ENCODE measurements at places on chromosomes 2 and 18.

DNA sequence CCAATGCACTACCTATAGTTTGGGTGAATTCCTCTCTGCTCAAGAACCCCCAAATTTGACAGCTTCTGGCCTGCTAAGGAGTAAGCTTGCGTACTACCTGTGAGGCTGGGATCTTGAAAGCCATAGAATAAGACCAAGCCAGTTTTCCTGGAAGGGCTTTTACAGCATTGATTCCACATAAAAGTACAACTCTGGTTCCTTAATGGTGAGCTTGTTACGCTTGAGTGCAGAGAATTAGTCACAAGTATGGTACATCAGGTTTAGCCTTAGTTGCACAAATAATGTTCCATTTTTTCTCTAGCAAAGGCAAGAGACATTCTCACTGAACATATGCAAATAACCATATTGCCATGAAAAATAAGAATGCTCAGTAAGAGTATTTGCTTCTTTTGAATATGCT lies 39.1 kb upstream of the STK39 start:
- DNase-seq = no peak

DNA sequence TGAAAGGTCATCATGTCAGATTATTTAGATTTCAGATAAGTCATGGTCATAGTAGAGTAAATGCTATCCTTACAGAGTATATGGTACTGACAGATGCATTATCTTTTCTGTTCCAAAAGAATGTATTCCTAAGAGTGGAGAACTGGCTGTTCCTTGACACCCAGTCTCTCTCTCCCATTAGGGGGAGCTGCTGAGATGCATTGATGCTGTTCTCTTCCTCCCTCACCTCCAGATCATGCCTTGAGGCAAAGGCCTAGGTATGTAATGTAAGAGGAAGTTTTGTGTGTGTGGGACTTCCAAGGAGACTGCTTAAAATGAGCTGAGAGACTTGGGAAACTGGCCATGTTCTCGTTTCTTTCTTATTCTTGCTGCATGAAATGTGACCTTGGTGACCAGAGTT lies 979.5 kb upstream of the CELF4 start:
- DNase-seq = peak; percentile 1

- DNase-seq = no peak
These were observed 67.1 kb downstream of the CYP26B1 start for GRCh38 chr2:72080286-72081145.

- DNase-seq = no peak
These were observed 52.6 kb downstream of the TRAPPC12 start for GRCh38 chr2:3432067-3432466.

GRCh38 chr2:219592736-219593135 lies 4.9 kb upstream of the STK11IP start:
- DNase-seq = no peak

GRCh38 chr2:677959-678550 lies 849 bp upstream of the TMEM18 start:
- DNase-seq = peak; percentile 16

GRCh38 chr18:30730915-30731314 lies 311.6 kb downstream of the DSC3 start:
- peak; percentile 7 for DNase-seq

- DNase-seq = peak; percentile 88
These were observed 23.4 kb upstream of the CHRNA1 start for GRCh38 chr2:174787487-174788205.

DNA sequence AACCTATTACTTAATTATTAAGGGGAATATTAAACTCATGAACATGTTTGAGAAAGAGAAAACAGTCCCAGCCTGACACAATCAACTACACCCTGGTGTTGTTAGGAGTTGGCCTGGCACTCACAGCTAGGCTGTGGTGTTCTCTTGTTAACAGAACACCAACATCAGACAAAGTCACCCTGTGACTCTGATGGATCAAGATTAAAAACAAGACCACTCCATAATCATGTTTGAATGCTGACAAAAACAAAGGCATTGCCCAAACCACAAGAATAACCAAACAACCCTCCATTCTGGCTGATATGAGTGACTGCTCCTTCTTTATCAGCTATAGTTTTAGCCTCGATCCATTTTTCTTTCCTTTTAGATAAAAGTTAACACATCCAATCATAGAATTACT lies 3.0 kb downstream of the BOLL start:
- no peak for DNase-seq

DNA sequence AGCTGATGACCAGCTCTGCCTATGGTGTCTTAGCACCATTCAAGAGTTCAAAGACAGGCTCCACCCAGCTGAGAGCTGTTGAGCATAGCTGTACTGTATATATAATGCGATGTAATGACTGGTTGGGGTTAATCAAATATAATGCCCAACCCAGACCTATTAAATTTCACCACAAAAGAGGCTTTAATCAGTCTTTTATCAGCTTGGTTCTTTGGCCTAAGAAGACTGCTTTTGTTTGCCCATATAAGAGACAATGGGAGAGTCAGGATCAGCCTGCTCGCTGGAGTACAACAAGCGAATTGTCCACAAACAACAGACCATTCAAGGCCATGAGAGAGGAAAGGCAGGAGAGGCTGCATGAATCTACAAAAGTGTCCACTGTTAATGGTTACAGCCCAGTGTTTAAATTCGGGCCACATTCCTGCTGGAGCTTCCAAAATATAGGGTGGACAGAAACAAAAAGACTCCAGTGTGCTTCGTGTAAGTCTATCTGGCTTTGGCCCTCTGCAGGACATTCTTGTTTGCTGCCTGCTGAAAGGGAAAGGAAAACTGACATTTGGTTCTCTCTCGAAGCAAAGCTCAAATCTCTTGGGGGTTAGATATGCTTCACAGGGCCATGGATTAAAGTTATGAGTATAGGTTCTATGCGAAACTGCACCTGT lies 299.0 kb upstream of the FBXO11 start:
- no peak for DNase-seq

GRCh38 chr2:163405298-163405697 lies 330.5 kb downstream of the FIGN start:
- DNase-seq = no peak

- no peak for DNase-seq
These were observed 24.1 kb downstream of the FIGN start for GRCh38 chr2:163711699-163712098.

DNA sequence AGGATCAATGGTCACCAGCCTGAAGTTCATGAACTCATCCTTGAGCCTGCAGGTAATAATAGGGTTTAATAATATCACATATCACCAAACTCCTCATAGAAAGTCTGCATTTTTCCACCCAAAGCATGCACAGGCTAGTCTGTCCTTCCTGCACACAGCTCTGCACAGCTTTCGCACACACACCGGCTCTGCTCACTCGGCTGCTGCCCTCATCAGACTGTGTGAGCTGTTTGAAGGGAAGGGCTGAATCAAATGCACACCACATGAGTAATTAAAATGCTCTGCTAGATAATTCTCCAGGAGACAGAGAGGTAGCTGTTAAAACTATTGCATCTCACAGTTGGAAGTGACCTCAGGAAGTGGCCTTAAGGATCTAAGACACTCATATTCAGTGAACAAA lies 108.4 kb upstream of the YPEL5 start:
- no peak for DNase-seq

- no peak for DNase-seq
These were observed 143.0 kb downstream of the ABCA12 start for GRCh38 chr2:214995409-214995808.

DNA sequence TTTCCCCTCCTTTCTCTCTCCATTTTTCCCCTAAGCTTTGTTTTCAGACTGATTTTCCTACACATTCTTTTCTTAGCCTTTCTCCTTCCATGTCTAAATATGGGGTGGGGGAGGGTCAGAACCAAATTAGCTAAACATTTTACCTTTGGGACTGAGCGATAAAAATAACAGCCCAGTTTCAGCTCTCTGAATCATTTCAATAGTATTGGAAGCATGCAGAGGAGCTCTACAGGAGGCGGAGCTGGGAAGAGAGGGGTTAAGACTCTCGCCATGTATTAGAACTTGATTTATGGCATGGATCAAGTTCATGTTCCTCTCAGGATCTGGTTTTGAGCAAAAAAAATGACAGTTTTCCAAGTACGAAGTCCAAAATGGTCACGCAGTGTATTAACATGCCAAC lies 109.1 kb downstream of the CPO start:
- no peak for DNase-seq

GRCh38 chr2:37582481-37583220 lies 88.8 kb downstream of the CDC42EP3 start:
- DNase-seq = no peak

DNA sequence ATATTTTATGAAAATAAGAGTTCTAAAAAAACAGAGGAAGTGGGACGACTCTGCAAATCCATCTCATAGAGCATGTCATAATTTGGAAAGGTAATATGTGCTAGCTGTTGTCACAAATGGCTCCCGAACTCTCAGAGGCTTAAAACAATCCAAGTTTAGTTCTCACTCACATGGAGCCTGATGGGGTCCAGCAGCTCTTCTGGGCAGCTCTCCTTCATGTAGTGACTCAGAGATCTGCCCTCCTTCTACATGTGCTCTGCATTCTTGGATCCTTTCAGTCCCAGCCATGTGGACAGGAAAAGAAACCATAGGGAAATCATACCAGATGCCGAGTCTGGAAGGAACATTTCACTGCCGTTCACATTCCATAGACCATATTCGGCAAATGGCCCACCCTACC lies 180.1 kb upstream of the APCDD1 start:
- DNase-seq = peak; percentile 70

GRCh38 chr2:75202359-75202758 lies 3.0 kb upstream of the TACR1 start:
- no peak for DNase-seq

DNA sequence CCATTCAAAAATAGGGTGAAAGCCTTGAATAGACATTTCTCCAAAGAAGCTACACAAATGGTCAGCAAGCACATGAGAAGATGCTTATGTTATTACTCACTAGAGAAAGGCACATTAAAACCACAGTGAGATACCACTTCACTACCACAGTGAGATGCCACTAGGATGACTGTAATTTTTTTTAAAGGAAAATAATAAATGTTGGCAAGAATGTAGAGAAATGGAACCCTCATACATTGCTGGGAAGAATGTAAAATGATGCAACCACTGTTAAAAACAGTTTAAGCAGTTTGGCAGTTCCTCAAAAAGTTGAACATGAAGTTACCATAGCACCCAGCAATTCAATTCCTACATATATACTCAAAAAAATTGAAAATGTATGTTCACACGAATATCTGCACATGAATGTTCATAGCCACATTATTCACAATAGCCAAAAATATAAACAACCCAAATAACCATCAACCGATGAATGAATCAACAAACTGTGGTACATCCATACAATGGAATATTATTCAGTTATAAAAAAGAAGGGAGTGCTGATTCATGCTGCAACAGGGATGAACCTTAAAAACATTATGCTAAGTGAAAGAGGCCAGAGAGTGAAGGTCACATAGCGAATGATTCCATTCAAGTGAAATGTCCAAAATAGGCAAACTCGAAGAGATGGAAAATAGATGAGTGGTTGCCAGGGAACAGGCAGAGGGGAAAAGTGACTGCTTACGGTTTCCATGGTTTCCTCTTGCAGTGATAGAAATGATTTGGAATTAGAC lies 156.2 kb upstream of the NDUFV2 start:
- DNase-seq = peak; percentile 95

DNA sequence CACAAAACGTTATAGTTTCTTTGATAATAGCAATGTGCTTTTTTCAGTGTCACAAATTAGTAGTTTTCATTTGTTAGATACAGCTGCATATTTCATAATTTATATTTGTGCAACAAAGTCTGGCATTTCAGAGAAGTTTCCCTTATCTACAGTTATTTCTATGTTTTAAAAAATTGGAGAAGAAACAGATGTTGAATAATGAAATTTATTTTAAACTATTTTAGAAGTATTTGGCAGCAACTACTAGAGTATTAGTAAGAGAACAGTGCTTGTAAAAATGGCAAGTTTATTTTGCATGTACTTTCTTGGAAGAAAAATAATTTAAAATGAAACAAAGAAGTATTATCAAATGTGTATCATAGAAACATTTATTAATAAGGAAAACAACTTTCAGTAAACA lies 68.6 kb upstream of the COL5A2 start:
- no peak for DNase-seq

DNA sequence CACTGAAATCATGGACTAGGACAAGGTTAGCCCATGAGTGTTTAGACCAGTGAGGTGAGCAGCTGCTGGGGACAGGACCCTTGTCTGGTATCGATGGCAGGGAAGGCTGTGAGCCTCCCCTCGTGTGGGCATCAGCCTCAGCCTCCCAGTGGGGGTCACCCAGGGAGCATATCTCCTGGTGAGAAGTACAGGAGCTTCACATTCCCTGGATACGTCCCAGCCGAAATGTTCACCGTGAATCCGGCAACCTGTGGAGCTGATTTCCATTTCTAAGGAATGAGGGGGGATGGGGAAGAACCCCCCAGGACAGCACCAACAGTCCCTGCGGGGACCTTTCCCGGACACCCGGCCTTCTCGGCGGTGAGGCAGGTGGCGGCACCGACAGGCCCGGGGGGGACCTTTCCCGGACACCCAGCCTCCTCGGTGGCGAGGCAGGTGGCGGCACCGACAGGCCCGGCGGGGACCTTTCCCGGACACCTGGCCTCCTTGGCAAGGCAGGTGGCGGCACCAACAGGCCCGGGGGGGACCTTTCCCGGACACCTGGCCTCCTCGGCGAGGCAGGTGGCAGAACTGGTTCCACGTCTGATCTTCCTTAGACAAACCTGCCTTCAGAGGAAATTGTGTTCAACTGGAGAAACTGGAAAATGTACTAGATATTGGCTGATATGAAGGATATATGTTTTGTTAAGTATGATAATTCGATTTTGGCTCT lies 21.2 kb downstream of the RTP5 start:
- no peak for DNase-seq

DNA sequence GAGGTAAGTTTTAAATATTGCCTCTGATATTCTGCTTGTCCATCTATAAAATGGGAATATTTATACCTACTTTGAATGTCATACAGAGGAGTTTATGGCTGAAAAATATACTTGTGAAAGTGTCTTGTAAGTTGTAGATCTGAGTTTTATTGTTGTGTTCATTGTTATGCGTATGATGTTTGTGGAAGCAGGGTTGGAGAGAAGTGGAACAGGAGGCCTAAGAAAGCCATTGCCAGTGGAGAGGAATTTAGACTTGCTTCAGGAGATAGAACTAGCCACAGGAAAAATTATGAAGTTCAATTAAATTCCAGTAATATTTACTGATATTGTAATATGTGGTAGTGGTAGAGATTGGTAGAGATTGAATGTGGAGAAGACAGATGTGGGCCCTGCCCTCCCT lies 491.9 kb upstream of the FANCL start:
- DNase-seq = no peak

DNA sequence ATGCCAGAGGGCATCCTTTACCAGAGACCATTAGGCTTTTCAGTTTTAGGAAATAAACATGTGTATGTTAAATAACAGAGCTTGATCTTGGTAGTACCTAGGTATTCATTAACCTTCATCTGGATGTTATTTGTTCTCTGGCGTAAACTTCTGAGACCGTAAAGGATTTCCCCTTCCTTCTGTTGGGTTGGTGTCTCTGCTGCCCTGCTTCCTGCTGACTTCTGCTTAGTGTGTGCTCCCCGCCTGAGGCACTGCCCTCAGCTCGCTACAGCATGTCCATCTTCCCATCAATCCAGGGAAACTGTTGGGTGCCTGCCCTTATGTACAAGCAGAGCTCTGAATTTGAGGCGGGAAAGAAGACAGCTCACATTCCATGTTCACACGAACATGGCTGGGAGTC lies 177.9 kb downstream of the TPGS2 start:
- DNase-seq = no peak

GRCh38 chr2:231124838-231125568 lies at the start of gene HTR2B:
TSS of gene HTR2B (minus strand) at chr2:231125042. CDS start at chr2:231123764, 1,278 bp downstream.
- DNase-seq = peak; percentile 69
